ENCODE measurements at places on chromosomes 1 and 21. TPM values are rescaled to one million over a fixed set of nuclear protein-coding genes. Genes with fewer than 3 reads are reported as not detected.
A peak's percentile ranks its signal among the peaks of the same experiment; 100 is the strongest.

- DNase-seq: peak; percentile 27
These were observed 675 bp downstream of the MYSM1 start for GRCh38 chr1:58699011-58699762.

DNA sequence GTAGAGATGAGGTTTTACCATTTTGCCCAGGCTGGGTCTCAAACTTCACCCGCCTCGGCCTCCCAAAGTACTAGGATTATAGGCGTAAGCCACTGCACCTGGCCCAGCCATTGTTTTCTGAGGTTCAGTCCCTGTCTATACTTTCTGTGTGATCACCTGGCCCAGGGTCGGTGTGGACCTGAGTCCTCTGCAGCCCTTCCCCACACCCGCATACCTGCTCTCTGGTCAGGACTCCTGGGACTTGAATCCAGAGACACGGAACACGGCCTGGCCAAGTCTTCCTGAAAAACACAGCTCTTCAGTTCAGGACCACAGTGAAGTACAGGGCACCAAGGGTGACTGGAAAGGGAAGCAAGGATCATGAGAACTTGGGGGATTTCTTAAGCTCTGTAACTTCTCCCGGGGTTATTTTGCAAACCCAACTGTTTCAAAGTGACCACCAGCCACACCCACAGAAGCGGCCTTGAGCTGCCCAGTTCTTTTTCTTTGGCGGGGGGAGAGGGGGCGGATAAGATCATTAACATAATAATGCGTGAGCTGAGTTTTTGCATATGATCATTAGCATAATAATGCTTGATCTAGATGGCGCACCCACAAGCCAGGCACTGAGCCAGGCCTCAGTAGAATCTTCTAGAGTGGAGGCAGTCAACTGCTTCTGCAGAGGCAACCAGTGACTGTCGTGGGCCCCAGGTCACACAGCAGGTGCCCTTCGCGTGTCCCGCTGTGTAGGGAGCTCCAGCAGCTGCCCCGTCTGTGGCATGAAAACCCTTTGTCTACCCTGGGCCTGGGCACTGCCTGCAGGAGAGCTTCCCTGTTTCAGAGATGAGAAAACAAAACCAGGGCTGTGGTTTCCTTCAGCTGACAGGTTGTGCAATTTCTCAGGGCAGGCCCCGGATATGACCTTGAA, 1.7 kb upstream of the NADK start:
- peak; percentile 86 for DNase-seq

GRCh38 chr1:184330875-184331274, 56.0 kb upstream of the C1orf21 start:
- no peak for DNase-seq

DNA sequence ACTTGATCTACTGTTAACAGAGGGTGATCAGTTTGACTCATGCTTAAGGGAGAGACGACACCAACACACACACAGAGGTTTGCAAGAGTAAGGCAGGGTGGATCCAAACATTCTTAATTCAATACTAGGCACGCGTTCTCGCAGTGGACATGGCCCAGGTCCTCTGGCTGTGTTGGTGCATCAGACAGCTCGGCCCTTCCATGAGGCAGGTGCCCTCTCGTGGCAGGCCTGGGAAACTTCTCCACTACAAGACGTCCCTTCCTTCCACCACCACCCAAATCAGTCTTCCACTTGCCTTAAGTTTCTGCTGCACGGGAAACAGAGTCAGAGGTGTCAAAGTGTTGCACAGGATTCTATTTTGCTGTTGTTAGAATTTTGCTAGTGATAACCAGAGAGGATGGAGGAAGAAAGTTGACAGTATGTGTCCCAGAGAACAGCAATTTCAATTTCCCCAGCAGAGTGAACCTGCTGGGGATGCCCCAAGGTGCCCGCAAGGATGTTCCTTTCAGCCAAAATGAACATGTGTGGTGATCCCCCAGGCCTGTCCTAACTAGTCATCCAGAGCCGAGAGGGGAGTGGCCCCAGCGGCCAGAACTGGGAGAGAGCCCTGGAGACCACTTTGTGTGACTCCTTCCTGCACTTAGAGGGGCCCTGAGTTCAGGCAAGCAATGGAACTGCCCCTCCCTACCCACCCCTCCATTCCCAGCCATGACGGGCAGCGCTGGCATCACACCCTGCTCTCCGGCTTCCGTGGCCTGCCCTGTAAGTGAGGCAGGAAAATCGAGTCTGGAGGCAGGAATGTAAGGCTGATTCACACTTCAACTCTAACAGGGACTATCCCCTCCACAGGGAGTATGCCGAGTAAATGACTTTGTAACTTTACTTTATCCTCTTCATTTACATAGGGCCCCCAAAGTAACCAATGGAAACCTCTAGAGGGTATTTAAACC, 34.8 kb downstream of the MX1 start:
- peak; percentile 75 for DNase-seq

DRAXIN gene
- total RNA-seq: 0.05 TPM

ATG4C gene
- total RNA-seq: 9.5 TPM

GBP1 gene
- 25.9 TPM for total RNA-seq

RGS4 gene
- total RNA-seq: 1.9 TPM

Data from colonic mucosa (tissue), 4 donors.